ENCODE measurements at places on chromosomes 6 and 20.

DNA sequence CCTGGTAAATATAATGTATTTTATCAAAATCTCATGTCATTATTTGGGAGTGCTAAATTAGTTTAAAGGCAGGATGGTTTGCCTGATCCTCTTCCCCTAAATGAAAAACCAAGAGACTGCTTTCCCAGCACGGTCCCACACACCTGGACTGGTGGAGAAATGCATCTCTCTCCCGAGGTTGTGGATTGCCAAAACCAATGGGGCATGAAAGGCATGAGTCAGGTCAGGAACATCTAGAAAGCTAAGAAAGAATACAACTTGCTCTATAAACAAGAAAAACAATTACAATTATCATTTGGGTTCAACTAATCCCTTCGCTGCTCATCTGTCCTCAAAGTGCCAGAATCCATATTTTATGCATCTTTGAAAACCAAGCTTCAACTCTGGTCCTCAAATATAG, 308.3 kb upstream of the IRAK1BP1 start:
- DNase-seq = no peak

DNA sequence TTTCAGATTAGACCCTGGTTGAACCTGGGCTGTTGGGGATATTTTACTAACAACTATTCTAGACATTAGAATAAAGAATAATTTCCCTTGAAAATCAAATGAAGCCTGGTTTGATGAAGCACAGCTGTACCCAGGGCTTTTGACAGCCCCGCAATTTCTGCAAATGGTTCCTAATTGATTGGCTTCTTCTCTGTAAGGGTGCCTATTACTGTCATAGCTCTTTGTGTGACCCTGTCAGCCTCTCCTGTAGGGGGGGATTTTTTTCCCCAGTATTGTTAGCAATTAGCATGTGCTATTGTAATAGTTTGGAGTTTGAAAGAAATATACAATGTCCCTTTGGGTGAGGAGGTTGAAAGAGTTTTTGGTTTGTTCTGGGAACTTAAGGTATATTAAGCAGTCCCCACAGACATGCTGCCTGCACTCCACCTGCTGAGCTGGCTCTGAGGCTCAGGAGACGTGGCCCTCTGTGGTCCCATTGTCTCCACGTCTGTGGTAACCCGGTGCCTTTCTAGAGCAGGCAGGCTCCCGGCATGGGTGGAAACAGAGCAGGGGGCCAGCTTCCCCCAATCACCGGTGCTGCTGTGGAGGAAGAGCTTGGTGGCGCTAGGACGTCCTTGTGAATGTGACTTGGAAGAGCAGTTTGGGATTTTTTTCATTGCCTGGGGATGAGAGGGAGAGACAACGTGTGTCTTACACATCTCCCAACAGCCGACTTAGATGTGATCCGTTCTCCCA, 47.3 kb upstream of the CLDN20 start:
- no peak for DNase-seq

DNA sequence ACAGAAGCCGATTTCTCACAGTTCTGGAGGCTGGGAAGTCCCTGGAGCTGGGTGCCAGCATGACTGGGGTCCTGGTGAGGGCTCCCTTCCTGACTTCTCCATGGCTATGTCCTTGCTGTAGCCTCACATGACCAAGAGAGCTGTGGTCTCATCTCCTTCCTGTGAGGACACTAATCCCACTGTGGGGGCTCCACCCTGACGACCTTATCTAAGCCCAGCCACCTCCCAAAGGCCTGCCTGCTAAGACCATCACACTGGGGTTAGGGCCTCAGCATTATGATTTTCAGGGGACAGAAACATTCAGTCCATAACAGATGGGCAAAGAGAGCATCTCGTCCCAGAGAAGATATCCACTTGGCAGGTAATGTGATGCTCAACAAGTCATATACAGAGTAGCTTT, 16.8 kb downstream of the RPP40 start:
- DNase-seq = no peak

DNA sequence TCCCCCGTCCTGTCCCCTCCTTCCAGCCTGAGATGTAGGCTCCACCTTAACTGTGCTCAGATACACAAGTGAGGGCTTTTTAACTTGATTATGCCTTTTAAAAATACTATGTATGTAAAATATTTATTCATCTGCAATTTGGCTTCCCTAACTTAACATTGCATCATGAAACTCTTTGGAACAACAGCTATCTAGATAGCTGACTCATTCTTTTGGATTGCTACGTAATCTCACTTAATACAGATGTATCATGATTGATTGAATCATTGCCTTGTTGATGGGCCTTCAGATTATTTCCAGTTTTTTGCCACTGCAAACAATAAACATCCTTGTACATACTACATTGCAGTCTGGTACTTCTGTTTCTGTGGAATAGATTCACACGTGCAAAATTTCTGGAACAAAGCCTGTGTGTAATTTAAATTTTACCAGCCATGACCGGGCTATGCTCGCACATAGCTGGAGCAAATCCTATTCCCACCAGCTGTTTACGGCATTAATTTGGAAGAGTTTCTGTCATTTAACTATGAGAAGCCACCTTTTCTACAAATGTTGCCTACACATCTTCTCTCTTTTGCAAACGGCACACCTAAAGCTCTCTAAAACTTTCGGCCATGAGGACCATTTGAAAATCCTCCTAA, 6.5 kb downstream of the PRND start:
- no peak for DNase-seq

DNA sequence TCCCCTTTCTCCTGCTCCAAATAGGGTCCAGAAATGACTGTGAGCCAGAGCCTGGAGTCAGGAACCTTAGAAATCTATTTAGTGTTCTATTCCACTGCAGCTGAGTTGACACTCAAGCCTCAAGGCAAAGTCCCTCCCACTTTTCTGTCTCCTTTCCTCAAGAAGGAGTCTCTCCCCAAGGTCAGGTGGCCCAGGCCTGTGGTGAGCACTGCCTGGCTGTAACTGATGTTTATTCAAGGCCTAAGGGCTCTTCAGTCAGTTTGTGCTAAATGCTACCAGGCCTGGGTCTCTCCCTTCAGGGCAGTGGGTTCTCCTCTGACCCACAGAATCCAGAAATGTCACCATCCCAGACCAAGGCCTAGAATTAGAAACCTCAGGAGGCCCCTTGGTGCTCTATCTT, 1042.9 kb upstream of the EPHA7 start:
- DNase-seq = no peak

GRCh38 chr20:25083141-25083772, 1.3 kb upstream of the VSX1 start:
- DNase-seq = no peak

DNA sequence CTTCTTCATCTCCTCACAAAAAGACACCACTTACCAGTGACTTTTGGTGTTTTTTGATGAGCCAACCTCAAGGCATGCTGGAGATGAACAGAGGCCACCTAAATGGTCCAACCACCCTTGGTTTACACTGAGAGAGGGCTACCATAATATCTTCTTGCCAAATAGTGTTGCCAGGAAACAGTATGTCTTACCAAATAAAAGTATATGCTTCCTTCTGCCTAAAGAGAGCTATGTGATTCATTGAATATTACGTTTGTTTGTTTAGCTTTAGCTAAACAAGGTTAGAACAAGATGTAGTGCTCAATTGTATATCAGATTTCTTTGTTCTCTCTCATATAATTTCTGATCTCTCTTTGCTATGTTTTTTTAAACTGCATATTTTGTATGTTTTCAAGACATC, 40.6 kb upstream of the BMP6 start:
- DNase-seq = no peak

DNA sequence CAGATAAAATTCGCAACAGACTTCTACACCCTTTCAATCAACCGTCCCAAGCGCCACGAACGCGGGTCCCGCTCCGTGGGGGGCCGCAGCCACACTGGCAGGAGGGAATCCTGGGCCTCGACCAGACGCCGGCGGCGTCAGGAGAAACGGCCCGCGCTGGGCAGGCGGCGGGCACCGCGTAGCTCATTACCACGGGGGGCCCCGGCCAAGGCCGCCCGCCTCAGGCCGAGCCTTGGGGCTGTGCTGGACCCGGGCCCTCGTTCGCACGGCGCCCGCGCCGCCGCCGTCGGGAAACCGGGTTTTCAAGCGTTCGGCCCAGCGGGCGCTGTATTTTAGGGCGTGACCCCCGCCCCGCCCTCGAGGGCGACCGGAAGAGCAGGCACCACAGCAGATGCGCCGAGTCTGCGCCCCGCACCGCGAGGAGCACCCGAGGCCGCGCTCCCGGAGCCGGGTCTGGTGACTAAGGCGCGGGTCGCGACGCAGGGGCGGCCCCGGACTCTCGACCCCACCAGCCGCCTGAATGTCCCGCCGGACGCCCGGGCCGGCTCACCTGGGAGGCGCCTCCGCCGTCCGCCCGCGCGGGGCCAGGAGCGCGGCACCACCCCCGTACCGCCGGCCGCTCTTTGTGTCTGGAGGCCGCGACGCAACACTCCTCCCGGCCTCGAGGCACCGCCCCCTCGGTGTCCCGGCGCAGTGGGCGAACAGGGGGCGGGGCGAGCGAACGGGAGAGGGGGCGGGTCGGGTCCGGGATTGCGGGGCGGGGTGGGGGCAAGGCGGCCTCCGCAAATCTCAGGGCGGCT, at the start of gene NINL:
Gene NINL (minus strand): TSS at position 627 of the 800 bp plus-strand sequence. CDS start 58,944 bp downstream, outside the sequence.
- DNase-seq = no peak

DNA sequence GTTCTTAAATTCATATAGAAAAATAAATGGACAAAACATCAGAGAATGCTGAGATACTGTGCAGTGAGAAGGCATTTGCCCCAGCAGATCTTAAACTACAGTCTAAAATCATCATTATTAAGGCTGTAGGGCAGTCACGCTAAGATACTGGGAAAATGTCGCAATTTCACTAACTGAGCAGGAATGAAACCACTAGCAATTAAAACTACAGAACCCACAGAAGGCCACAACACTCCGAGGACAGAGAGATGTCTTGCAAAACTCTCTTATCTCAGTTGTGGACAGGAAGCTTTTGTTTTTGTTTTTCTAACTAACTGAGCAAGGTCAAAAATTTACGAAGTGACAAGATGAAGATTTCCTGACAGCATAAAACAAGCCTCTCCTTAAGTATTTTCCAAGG, 18.2 kb downstream of the GNAS-AS1 start:
- no peak for DNase-seq

DNA sequence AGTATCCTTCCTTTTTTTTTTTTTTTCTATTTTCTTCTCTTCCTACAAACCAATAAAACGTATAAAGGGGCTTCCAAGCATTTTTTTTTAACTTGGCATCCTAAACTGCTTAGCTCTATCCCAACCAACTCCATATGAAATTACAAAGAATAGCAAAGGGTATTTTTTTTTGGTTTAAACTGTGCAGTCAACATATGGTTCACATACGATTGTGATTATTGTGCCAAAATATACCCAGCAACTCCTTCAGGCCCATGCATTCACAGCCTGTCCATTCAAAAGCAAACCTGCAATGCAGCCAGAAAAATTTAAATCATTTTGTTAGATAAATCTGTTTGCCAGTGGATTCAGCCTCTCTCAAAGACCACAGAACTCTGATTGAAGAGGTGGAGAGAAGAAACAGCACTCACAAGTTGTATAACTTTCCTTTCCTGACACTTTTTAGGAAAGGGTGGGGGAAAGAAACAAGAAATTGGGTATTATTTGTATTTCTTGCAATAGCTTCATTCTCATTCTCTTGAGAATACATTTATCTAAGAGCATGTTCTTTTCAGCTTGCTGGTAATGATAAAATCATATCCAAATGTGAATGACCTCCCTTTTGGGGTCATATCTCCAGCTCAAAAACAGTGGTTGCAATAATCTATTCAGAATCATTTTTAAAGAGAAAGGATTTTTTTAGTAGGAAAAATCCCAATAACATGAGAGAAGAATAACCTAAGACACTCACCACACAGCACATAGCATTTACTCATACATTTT, 701.3 kb upstream of the CHD6 start:
- no peak for DNase-seq

DNA sequence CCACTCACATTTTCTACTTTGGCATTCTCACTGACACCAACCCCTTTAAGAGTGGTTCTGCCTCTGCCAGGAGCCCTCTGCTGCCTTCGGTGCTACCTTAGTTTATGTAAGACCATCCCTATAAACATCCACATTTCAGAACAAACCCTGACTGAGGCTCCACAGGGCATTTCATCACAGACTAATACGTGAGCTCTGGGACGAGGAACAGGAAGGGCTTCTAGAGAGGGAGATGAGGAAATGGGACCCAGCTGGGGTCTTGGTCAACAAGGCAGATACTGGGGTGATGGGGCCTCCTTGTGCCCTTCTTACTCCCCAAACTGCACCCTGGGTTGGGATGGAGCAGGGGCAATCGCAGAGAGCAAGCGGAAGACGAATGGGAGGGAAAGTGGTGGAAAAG, 86.5 kb upstream of the FYN start:
- DNase-seq = no peak

- DNase-seq = no peak
Observed at GRCh38 chr20:46027245-46027853, 1.7 kb upstream of the SLC12A5 start.

- DNase-seq = no peak
Observed at GRCh38 chr6:33071569-33071968, 1.9 kb downstream of the HLA-DPA1 start.

GRCh38 chr6:52210227-52210626, 24.1 kb downstream of the IL17A start:
- no peak for DNase-seq

- no peak for DNase-seq
Observed at GRCh38 chr6:138487102-138487604, 12.1 kb downstream of the NHSL1 start.

- DNase-seq = no peak
Observed at GRCh38 chr6:39982720-39983119, 48.5 kb upstream of the MOCS1 start.

- no peak for DNase-seq
Observed at GRCh38 chr20:38412877-38413577, 22.1 kb downstream of the SNHG17 start.

GRCh38 chr6:16446273-16446672, 207.9 kb downstream of the GMPR start:
- no peak for DNase-seq

- no peak for DNase-seq
Observed at GRCh38 chr6:9543649-9544048, 871.2 kb downstream of the TFAP2A start.

DNA sequence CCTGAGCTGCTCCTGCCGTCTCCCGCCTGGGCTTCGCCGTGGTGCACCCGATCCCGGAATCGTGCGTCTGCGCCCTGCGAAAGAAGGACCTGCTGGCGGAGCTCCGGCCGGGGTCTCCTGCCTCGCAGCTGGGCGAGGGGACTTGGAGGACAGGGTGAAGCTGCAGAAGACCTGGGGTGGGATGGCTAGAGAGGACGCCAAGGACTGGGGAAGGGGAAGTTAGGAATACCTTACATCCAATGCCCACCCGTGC, 150.2 kb downstream of the PRL start:
- DNase-seq = no peak

DNA sequence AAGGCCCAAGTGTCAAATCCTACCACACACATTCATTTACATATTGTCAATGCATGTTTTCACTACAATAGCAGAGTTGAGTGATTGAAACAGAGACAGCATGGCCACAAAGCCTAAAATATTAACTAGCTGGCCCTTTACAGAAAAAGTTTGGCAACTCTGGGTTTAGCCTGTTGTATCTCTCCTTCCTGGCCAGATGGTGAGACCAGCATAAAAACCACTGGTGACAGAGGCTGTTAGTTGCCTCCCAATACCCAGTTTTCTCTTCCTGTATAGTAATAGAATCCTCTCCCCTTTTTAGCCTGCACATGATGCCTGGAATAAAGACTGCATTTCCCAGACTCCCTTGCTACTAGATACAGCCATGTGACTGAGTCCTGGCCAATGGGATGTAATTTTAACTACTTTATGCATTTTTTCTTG, 100.0 kb upstream of the TAB2 start:
- no peak for DNase-seq
